Stimulated activated naive CD4-positive, alpha-beta T cell treated with Interleukin-2 at 50 U/mL for 16 hours (primary cell): ENCODE measurements at places on chromosomes 3 and 15.

DNA sequence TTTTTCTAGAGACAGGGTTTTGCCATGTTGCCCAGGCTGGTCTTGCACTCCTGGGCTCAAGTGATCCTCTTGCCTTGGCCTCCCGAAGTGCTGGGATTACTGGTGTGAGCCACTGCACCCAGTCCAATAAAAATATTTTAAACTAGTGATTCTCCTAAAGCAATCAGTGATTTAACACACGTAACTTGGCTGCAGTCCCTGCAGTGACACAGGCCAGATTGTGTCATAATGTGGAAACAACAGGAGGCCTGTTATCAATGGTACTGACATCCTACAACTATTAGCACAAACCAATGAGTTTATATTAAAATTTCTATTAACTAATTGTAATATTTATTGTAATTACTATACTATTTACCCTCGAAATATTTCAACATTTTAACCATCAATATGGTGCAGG, 1.6 kb upstream of the SEC61A1 start:
- no peak for DNase-seq

DNA sequence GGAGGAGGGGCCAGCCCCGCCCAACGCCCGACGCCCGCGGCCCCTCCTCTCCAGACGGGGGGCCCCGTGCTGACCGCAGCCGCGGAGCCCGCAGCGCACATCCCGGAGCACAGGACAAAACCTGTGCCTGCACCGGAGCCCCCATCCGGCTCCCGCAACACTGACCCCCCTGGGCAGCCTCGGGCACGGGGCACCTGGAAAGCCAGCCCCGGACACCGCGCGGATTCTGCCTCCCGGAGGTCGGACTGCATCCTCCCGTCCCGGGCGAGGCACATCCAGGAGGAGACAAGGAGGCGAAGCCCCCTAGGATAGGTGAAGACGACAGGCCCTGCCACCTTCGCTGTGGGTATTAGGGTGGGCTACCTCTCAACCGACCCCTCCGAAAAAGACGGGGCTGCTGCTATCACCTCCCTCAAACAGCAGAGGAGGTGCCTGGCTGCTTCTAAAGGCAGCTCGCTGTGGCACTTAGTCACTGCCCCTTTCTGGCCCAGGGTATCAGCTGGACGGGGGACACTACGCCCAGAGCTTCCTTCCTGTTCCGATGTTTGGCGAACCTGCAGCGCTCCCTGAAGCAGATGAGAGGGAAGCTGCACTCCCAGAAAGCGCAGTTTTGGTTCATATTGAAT, 10.6 kb downstream of the XXYLT1 start:
- DNase-seq: no peak

GRCh38 chr15:100170291-100171210, 171.2 kb downstream of the ADAMTS17 start:
- no peak for DNase-seq

- DNase-seq: no peak
These were observed 98.4 kb downstream of the ERC2 start for GRCh38 chr3:56369914-56370313.

DNA sequence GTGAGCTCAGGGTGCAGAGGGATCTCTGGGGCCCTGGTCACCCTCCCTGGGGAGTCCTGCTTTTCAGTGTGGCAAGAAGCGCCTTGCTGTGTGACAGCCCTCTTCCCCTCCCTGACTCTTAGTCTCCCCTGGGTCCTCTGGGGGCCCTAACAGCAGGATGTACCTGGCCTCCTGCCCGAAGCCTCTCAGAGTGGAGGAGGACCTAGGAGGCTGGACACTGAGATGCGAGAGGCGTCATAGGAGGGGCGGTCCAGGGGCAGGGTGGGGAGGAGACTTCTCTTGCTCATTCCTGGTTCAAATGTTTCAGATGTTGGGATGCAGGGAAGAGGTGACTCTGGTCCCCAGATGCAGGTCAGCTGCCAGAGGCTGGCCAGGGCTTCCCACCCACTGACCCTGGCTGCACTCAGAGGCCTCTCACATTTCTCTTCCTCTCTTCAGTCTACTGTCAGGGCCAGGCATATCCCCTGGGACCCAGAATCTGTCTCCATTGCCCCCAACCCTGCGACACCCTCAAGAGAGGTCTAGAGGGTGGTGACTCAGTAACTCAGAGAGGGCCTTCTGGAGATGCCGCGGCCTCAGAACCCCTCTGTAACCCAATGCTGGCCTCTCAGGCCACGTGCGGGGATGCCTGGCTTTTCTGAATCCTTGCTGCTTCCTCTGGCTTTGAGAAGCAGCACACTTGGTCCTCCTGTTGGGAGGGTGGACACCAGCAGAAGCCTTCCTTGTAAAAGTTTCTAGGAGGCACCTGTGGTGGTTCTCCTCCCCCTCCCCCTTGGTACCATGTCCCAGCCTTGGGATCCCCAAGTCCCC, 25.9 kb downstream of the SNX33 start:
- no peak for DNase-seq

GRCh38 chr3:188979669-188980310, 192.0 kb upstream of the TPRG1 start:
- no peak for DNase-seq

DNA sequence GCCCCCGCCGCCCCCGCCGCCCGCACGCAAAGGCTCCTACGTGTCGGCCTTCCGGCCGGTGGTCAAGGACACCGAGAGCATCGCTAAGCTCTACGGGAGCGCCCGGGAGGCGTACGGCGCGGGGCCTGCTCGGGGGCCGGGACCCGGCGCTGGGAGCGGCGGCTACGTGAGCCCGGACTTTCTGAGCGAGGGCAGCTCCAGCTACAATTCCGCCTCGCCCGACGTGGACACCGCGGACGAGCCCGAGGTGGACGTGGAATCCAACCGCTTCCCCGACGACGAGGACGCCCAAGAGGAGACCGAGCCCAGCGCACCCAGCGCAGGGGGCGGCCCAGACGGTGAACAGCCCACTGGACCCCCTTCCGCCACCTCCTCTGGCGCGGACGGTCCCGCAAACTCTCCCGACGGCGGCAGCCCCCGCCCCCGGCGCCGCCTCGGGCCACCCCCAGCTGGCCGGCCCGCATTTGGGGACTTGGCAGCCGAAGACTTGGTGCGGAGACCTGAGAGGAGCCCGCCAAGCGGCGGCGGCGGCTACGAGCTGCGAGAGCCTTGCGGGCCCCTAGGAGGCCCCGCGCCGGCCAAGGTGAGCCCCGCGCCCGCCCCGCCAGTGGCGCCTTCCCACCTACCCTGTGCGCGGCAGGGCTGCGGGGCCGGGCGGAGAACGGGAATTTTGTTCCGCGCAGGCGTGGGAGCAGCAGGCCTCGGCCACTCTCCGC, 2.4 kb downstream of the SKOR1 start:
- DNase-seq: no peak

GRCh38 chr3:46378426-46378942, 7.7 kb downstream of the CCR5 start:
- peak; percentile 57 for DNase-seq

DNA sequence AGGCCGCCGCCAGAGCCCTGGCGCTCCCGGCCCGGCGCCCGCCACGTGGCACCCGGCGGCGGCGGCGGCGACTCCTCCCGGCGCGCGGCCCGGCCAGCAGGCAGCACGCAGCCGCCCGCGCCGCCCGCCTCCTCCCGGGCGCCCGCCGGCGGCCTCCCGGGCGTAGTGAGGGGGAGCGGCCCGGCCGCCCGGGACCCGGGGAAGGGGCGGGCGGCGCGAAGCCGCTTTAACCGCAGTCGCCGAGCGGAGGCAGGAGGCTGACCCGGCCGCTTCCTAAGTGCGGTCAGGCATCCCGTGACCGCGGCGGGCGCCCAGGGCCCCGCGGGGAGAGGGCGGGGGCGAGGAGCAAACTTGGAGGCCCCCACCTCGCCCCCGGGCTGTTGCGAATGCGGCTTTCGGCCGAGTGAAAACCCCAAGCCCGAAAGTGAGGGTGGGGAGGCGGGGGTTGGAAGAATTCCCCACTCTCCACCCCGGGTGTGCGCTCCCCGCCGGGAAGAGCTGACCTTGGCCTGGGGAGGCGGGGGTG, 1.7 kb upstream of the HES1 start:
- peak; percentile 50 for DNase-seq

DNA sequence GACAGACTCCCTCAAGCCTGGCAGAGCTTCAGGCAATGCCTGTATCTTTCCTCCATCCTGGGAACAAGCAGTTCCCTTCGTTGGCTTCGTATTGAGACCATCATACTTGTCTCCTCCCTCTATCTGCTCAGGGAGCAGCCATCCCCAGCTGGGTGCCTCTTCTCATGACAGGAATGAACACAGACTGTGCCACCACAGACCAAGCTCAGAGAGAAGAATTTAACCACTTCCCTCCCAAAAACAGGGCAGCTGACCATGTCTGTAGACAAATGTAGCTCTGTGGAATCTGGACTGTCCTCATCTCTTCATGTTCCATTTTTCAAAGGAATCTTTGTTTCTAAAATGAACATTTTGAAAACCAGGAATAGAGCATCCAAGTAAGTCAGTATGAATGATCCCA, 245.4 kb downstream of the ERC2 start:
- no peak for DNase-seq

GRCh38 chr3:169280010-169280585, 383.4 kb downstream of the MECOM start:
- DNase-seq: no peak

GRCh38 chr3:69370156-69370883, 15.6 kb downstream of the FRMD4B start:
- no peak for DNase-seq

DNA sequence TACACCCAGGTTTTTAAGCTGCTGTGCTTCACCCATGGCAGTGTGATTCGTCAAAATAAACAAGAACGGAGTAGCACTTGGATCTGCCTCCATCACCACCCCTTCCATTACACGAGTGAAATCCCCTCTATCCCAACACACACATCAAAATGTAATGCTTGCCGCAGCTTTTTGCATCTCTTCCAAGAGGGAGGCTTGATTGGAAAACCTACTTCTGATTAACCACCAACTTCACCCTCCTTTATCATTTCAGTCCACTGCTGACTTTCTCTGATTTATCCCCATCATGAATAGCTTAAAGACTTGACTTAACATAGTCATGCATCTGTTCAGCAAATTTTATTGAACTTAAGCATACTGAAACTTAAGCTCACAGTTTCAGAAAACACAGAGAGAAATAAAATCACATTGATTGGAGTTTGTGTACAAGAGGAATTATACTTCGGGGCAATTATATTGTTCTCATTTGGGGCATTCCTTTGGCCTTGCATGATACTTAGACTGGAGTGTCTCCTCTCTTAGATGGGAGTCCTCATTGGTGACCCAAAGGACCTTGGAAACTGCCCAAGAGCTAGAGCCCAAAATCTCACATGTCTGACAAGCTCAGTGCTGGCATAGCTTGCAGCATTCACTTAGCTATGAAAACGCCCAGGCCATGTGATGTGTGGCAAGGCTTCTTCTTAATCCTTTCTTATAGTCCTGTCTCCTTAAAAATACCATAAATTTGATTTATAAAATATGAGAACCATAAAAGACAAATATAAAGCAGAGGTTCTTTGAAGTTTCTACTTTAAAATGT, 124.3 kb upstream of the UMPS start:
- DNase-seq: no peak

DNA sequence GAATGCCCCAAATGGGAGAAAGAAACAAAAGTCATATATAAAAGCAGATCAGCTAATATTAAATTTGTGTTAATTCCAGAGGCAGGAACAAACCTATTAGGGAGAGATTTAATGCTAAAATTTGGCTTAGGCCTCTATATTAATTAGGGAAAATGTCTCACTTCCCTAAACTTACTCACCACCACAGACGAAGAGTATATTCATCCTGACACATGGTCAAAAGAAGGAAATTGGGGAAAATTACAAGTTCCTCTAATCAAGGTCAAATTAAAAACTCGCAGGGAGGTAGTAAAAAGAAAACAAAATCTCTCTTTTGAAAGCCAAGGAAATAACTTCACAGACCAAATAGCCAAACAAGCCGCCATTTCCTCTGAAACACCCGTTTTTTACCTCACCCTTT, 32.2 kb downstream of the GRM2 start:
- no peak for DNase-seq

GRCh38 chr3:72137865-72138861, 353.2 kb upstream of the PROK2 start:
- DNase-seq: peak; percentile 14

DNA sequence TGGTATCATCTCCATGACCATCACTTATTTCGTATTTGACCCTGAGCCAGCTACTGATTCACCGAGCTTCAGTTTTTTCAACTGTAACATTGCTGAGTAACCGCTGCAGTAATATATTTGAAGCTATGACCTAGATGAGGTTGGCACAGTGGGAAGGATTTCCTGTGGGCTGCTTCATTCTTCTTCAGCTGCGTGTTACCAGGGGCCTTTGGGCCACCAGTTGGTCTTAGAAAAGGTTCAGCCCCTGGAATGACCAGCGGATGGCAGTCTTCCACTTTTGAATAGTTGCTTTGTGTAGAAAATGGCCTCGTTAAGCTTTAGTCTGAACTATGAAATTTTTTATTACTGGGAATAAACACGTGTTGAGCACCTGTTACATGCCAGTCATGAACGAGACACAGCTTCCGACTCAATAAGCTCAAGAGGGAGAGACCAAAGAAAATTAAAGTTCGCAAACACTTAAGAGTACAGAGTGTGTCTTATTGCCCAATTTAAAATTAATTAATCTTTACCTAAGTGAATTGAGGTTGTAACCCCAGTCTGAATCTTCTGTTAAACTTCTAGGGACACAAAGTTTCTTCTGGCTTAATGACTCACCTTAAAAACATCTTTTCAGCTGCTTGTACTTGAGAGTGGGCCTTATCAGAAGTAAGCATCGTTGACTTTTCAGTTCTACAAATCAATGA, 57.6 kb upstream of the NR2E3 start:
- no peak for DNase-seq

DNA sequence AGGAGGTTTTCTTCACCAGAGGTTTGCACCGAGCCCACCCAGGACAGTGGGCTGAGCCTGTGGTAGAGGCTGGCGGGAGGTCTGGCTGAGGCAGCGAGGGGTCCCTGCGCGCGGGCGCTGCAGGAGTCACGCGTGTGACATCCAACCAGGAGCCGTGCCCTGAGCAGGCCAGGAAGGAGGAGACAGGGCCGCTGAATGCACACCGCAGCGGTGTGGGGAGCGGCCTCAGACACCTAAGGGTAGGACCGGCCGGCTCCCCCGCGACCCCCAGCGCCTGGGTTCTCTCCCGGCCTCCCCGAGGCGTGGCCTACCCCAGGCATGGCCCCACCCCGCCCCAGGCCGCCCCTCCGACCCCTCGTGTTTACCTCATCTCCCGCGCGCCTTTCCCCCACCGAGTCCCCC, 412 bp downstream of the SLC41A3 start:
- DNase-seq: peak; percentile 53

DNA sequence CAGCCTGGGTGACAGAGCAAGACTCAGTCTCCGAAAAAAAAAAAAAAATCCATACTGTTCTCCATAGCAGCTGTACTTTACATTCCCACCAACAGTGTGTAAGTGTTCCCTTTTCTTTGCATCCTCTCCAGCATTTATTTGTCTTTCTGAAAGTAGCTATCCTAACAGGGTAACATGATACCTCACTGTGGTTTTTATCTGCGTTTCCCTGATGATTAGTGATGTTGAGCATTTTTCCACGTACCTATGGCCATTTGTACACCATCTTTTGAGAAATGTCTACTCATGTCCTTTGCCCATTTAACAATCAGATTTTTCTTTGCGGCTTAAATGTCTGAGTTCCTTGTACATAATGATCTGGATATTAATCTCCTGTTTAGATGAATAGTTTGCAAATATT, 119.3 kb downstream of the RFX7 start:
- DNase-seq: no peak
